ENCODE measurements at places on chromosomes 7 and 10.
A peak's percentile ranks its signal among the peaks of the same experiment; 100 is the strongest.

GRCh38 chr7:18667466-18667865, 171.9 kb downstream of the HDAC9 start:
- DNase-seq = no peak

DNA sequence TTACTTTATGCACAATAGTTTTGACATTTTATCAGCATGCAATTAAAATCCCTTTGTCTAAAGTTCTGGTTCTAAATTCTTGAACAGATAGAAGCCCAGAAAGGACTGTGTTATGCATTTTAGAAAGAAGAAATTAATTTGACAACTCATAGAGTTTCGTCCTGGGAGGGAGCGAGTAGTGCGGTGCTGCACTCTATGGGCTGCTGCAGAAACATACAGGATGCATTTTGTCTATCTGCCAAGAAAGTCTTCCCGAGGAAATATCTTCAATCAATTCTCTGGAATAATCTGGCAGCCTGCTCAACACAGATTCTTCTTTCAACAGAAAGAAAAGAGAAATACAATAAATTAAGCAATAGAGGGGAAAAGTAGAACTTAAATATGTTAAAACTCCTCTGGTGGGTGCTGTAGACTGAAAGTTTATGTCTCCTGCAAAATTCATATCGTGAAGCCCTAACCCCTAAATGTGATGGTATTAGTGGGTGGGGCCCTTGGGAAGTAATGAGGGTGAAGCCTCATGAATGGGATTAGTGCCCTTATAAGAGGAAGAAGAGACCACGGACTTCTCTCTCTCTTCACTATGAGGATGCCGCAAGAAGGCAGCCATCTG, 39.0 kb upstream of the IFRD1 start:
- no peak for DNase-seq

DNA sequence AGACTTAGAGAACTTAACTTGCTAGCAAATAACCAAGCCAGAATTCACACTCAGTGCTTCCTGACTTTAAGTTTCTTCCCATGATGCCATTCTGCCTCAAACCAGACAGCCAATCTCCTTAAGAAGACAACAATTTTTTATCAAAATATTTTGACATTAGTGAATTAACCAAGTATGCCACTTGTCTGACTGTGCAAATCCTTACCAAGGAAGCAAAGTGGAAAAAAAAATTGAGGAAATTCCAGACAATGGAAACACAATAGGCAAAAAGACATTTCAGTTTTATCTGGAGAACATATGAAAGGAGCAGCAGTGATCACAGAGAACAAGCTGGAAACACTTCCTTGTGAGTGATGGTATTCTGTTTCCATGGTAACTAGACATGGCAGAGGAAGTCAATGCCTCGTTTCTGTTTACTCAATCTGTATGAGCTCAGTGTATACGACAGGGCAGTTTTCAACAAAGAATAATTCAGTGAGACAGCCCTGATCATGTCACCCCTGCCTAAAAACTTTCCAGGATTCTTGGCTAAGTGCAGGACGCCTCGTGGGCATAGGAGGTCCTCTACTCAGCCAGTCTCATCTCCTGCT, 114.2 kb downstream of the DYNC1I1 start:
- no peak for DNase-seq

DNA sequence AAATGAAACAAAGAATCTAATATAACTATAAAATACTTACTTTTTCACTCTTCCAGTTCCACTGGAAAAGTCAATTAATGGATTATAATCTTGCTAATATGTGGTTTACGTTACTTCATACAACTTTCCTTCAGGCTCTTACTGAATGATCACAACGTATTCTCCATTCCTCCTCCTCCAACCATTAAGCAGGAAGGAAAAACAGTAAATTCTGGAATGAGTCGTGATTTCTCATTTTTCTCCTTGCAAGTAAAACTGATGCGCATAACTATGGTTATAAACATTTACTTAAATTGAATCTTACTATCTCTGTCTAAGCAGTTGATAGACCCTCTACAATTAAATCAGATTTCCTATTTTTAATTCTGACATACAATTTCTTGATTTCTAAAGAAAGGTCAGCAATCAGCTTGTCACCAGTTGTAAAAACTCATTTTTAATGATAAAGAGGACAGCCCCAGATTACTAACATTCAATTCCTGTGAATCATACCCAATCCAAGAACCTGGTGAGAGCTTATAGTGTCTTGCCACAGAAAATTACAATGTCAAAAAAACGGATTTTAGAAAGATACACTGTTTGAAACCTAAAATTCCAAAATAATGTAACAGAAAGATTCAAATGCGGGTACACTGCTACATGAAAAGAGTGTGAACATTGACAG, 64.3 kb downstream of the EZH2 start:
- no peak for DNase-seq

DNA sequence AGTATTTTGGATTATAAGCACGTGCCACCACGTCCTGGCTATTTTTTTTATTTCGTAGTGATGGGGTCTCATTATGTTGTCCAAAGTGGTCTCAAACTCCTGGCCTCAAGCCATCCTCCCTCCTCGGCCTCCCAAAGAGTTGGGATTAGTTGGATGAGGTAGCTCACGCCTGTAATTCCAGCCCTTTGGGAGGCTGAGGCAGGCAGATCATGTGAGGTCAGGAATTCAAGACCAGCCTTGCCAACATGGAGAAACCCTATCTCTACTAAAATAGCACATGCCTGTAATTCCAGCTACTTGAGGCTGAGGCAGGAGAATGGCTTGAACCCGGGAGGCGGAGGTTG, 21.8 kb upstream of the YWHAG start:
- no peak for DNase-seq

DNA sequence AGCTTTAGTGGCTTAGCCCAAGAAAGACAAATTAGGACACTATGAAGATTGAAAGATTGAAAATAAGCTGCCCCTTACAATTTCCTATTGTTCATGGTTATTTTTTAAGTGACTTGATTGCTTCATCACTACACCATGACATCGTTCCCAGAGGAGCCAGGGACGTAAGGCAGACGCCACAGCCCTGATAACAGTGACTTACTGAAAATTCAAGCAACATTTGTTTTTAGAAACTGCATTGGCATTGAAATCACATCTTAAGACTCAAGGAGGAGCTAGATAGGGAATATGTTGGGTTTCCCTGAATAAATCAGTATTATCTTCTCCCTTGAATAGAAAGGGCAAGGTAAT, 38.7 kb upstream of the ANK3 start:
- no peak for DNase-seq

DNA sequence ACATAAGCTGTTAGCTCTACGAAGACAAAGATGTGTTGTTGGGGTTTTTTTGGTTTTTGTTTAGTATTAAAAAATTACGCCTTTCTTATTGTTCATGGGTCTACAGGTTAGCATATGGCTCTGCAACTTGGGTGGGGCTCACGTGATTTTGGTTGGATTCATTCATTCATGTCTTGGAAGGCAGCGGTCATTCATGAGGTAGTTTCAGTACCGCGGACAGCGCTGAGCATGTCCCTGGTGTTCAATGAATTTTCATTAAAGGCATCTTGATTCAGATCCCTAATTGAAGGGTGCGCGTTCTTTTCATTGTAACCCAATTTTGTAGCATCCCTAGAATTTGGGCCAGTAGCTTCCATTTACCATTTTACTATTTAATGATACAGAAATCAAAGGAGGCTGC, 42.9 kb upstream of the TCERG1L start:
- DNase-seq = no peak

DNA sequence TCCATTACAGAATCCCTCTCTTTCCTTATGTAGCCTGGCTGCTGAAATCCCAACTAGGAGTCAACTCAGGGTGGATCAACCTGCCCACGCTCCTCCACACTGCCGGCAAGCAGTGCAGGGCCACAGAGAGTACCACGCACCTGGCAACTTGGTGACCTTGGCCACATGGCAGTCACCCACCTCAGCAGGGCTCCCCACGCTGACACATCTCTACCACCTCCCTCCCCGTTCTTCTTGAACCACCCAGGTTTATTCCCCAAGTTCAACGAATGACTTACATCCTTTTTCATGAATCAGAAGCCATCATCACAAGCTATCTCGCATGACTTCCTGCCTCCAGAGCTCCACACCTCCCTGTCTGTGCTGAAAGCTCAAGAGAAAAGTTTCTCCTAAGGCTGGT, 153.4 kb downstream of the GRID1 start:
- DNase-seq = no peak

- DNase-seq = no peak
These were observed 476.5 kb downstream of the GPAM start for GRCh38 chr10:111707076-111707475.

- no peak for DNase-seq
These were observed 96.0 kb upstream of the SAMD8 start for GRCh38 chr10:75015442-75015841.

DNA sequence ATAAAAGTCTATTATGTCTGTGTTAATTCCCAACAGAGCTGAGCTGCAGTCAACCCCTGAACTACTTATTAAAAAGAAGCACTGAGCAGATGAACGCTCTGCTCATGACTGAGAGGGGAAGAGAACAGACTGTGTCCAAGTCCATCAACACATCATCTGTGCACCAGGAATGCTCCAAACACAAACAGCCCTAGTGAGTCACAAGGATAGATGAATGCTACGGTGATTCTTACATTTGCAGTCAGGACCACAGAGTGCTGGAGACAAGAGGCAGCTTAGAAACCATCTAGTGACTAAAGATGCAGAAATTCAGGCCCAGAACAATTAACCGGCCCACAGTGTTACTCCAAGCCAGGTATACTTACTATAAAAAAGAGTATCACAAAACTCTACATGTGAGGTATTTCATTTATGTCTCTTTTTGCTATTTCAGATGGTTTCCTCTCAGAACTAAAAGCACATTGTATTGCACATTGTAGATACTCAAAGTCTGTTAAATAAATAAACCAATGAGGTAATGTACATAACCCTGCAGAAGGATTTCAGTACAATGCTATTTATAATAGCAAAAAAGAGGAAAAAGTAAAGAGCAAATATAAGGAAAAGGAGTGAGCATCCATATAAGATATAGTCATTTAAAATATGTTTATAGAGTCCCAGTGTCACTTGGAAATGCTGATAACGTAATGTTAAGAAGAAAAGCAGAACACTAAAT, 159.2 kb downstream of the KCNMA1 start:
- no peak for DNase-seq

- no peak for DNase-seq
These were observed 114.4 kb downstream of the RTKN2 start for GRCh38 chr10:62154231-62154630.

GRCh38 chr10:113459626-113460280, 93.1 kb upstream of the HABP2 start:
- no peak for DNase-seq

DNA sequence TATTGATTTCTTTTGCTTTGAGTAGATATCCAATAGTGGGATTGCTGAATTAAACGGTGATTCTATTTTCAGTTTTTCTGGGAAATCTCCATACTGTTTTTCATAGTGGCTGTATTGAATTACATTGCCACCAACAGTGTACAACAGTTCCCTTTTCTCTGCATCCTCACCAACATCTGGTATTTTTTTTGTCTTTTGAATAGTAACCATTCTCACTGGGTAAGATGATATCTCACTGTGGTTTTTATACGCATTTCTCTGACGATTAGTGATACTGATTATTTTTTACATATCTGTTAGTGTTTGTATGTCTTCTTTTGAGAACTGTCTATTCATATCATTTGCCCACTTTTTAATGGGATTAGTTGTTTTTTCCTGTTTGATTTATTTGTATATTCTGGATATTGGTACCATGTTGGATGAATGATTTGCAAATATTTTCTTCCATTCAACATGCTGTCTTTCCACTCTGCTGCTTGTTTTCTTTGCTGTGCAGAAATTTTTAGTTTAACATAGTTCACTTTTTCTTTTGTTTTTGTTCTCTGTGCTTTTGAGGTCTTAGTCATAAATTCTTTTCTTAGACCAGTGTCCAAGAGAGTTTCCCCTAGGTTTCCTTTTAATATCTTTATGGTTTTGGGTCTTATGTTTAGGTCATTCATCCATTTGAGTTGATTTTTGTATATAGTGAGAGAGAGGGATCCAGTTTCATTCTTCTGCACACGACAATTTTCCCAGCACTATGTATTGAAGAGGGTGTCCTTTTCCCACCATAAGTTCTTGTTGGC, 584.7 kb downstream of the PHTF2 start:
- DNase-seq = no peak

GRCh38 chr10:31757386-31757791, 171.2 kb downstream of the ARHGAP12 start:
- DNase-seq = no peak

DNA sequence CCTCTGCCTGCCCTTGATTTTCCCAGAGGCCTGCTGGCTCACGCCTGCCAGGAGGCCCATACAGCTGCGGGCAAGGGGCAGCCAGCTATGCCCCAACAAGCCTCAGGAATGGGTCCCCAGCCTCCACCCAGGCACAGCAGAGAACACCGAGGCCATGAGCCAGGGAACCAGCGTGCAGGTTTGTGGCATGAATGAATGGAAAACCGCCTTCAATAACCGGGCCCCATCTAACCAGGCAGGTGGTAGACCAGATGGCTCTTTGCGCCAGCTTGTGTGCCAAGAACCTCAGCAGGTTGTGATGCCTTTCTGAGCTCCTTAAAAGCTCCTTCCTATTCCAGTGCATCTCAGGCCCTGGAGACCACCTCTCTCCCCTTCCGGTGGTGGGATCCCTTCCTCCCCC, 50.2 kb downstream of the ELFN1 start:
- DNase-seq = no peak

GRCh38 chr7:37342688-37343471, 105.8 kb downstream of the ELMO1 start:
- DNase-seq = peak; percentile 48

- DNase-seq = peak; percentile 81
These were observed 57.1 kb upstream of the PCGF5 start for GRCh38 chr10:91163269-91163868.

DNA sequence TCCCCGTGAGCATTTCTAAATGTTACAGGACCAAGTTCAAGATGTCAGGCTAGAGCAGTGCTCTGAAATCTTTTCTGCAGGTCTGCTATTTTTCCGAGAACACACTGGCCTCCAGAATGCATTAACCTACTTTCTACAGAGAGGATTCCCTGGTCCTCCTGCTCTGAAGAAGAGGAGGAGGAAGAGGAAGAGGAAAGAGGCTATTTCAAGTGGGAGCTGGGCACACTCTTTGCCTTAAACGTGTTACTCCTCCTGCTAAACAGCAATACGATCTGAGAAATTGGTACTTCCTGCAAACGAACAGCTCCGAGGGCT, 157.4 kb downstream of the FRMD4A start:
- no peak for DNase-seq

- DNase-seq = no peak
These were observed 101.3 kb downstream of the TCERG1L start for GRCh38 chr10:131210181-131210580.

DNA sequence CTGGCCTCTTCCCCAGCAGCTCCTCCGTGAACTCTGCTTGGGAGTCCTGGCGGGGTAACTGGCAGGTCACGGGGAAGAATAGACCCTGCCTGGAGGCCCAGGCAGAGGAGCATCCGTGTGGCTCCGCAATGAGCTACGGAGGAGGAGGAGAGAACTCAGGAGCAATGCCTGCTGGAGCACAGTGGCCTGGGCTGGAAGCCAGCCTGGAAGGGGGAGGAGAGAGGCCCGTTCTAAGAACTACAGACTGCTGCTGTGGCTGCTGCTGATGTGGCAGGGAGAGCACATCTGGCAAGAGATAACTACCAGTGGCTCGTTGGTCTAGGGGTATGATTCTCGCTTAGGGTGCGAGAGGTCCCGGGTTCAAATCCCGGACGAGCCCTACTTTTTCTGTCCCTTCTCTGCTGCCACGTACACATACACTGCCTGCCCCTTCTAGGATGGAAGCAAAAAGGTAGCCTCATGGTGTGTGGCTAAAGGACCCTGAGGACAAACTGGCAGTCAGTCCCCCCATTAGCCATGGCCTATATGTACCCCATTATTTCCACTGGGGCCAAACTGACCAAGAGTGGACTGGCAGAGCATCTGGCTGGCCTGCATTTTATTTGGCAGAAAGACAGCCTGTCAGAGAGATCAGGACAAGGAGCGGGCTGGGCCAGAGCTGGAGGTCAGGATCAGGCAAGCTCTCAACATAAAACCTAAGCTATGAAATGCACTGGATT, 7.7 kb upstream of the OPN1SW start:
- DNase-seq = no peak

Data from GM13976 (cell line).